ENCODE measurements at places on chromosomes 6 and 20.

DNA sequence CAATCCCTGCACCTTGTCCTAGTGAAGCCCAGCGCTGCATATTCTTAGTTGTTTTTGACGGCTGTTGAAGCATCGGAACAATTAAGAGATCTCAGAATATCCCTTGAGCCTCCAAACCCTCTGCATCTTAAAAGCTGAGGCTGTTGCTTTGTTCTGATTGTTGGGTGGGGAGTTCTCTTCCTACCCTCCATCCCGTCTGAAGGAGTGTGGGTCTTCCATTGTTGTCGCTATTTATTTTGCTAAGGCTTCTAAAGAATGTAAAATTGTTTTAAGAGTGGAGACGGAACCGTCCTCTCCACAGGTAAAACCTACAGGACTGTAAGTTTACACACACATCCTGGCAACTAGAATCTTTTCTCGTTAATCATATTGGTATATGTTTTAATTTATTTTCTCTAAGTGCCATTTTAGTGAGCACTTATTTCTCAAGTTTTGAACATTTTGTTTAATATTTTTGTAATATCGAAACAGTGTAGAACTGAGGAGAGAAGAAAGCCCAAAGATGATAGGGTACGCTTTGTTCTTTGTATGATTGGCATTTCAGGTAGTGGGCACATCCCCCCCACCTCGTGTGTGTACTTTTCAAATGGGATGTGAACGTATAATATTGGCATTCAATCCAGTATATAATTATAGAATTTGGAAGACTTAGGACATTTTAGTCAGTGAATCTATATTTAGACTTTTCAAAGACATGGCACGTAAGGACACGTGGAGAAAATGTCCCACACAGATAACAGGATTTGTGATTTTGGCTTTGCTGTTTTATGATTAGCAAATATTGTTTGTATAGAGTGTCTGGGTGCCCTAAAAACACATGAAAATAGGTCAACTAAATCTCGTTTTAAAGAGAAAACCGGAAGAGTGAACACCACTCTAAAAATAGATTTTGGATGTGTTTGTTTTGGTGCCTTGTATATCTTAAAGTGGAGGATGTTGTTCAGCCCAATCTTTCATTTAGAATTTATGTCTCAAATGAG, 1.3 kb downstream of the RNF146 start:
- no peak for DNase-seq

DNA sequence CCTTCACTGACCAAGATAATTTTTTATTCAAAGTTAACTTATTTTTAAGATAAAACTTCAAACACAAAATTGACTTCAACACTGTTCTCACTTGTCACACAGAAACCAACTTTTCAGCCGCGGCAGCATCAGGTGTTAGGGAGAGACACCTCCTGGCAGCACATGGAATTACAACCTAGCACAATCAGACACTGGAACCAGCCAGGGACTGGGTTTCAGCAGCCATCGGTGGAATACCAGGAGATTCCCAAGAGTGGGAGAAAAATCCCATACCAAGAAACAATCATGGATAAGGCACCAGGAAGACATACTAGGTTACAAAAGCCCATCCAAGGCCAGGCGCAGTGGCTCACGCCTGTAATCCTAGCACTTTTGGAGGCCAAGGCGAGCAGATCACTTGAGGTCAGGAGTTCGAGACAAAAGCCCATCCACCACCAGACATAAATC, 70.0 kb downstream of the SNX5 start:
- DNase-seq: peak; percentile 46

DNA sequence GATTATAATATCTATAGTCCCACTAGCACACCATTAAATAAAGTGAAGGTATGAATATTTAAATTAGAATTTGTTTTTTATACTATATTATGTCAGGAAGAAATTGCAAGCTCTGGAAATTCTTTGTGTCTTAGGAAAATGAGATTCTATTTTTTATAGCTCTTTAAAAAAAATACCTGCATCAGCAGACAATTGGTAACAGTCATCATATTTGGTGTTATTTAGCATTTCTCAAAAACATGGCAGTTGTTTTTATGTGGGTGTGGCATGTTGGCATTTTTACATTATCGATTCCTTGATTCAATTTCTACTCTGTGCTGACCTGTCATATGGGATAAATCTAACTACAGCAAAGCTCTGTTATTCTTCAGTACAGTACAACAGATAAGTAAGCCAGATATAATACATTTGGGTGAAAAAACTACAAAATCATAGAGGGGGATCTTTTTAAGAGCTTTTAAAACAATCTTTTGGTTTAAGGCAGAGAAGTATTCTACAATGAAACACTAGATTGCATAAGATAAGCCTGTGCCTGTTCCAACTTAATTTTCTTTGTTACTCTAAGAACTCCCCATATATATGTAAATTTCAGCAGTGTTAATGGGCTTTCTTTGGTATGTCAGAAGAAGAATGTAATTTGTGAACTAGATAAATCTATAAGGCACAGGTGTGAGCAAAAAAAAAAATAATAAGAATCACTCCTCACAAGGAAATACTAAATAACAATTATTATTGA, 71.5 kb downstream of the LAMA2 start:
- no peak for DNase-seq

GRCh38 chr20:59405226-59406200, 105.1 kb downstream of the EDN3 start:
- DNase-seq: no peak

- no peak for DNase-seq
These were observed 96.1 kb downstream of the SMLR1 start for GRCh38 chr6:130923350-130923749.

DNA sequence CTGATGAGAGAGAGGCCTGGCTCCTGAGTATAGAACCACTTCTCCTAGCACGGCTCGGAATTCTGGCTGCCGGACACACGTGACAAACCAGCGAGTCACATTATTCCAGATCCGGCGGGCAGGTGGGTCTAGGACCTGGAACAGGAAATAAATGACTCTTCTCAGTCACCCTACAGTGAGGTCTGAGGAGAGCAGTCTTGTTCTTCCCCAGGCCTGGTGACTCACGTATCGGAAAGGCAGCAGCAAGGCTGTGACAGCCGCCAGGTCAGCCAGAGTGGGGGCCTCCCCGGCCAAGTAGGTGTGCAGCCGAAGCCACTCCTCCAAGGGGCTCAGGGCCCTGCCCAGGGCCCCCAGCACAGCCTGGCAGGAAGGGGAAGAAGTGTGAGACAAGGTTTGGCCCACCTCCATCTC, 2.8 kb downstream of the VARS1 start:
- peak; percentile 91 for DNase-seq

GRCh38 chr6:132634796-132635195, 10.7 kb upstream of the TAAR2 start:
- no peak for DNase-seq

DNA sequence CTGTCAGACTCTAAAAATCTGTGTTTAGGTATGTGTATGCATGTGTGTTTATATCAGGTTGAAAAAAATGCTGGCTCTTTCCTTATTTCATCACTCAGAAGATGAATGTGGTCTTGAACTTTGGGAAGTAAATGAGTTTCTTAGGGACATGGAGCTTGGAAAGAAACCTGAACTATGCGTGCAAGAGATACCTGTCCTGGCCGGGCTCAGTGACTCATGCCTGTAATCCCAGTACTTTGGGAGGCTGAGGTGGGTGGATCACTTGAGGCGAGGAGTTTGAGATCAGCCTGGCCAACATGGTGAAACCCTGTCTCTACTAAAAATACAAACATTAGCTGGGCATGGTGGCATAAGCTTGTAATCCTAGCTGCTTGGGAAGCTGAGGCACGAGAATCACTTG, 4.4 kb upstream of the GLP1R start:
- no peak for DNase-seq

- DNase-seq: no peak
These were observed 24.3 kb downstream of the HTR1E start for GRCh38 chr6:86961455-86962200.
